Activated CD4-positive, CD25-positive, alpha-beta regulatory T cell treated with anti-CD3 and anti-CD28 coated beads, Interleukin-2, amount 50 U/mL, for 16 hours (primary cell): ENCODE measurements at places on chromosomes 11 and 22.

- no peak for DNase-seq
These were observed 52.8 kb upstream of the GRK3 start for GRCh38 chr22:25511725-25512124.

- no peak for DNase-seq
These were observed 42.5 kb upstream of the CEP126 start for GRCh38 chr11:101872171-101872882.

GRCh38 chr11:94870422-94870821 lies 102.3 kb downstream of the AMOTL1 start:
- no peak for DNase-seq

- no peak for DNase-seq
These were observed 838.9 kb downstream of the DLG2 start for GRCh38 chr11:84788220-84788619.

DNA sequence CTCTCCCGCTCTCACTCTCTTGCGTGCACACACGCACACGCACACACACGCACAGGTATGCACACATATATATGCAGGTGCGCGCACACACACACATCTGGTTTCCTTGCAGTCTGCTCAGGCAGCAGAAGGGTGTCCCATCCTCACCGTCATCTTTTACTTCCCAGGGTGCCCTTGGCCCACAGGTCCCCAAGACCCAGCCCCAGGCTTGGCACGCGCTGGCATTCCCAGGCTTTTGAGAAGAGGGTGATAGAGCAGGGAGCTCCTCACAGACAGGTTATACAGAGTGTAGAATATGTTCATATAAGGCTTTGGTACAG lies 52.0 kb upstream of the SPATA19 start:
- DNase-seq, result no peak
